ENCODE measurements at places on chromosomes 4 and X.

DNA sequence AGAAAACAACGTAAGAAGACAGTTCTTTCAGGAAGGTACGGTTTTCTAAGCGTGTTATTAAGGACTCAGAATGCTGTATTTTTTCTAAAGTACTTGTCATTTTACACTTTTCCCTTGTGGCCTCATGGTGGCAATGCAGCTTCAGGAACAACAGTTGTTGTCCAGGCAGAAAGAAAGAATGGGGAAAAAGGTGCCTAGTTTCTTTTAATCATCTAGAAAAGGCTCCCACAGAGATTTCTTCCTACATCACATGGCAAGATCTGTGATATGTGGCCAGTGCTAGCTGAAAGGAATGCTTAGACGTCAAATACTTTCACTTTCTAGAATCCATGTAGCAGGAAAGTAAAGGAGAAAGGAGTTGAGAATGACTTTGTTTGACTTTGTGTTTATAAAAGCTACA lies 49.0 kb upstream of the TRAM1L1 start:
- no peak for DNase-seq

DNA sequence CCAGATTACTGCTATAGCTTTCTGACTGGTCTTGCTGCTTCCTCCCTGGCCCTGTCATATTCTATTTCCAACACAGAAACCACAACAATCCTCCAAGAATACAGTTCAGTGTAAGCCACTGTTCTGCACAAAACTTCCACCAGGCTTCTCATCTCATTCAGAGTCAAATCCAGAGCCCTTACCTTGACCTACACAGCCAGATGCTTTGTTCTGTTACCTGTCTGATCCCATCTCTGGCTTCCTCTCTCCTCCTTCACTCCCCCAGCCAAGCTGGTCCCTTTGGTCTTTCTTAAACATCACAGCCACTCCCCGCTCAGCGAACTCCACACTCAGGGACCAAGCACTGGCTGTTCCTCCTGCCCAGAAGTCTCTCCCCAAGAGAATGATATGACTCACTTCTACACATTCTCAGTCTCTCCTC lies 84.8 kb upstream of the BMP2K start:
- no peak for DNase-seq

- no peak for DNase-seq
These were observed 514.3 kb downstream of the GBA3 start for GRCh38 chr4:23207059-23207458.

GRCh38 chrX:154379569-154379951 lies 465 bp downstream of the EMD start:
- no peak for DNase-seq

- peak; percentile 32 for DNase-seq
These were observed 816.4 kb upstream of the FRG1 start for GRCh38 chr4:189124149-189124758.

DNA sequence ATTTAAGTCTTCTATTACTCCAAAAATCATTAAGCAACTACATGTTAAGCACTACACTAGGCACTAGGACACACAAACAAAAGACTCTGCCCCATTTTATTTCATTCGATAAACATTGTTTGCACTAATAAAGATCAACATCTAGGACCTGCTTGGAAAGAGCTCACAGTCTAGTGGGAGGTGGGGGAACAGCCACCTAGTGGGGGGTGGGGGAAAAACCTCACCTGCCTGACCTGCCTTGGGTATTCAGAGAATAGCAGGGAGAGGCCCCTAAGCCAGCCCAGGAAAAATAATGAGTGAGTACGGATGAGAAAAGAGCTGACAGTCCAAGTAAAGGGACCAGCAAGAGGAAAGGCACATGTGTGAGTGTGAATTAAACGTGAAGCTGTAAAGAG lies 52.2 kb downstream of the PRDM5 start:
- no peak for DNase-seq

GRCh38 chrX:5242091-5242790 lies 986.4 kb downstream of the NLGN4X start:
- DNase-seq: no peak

DNA sequence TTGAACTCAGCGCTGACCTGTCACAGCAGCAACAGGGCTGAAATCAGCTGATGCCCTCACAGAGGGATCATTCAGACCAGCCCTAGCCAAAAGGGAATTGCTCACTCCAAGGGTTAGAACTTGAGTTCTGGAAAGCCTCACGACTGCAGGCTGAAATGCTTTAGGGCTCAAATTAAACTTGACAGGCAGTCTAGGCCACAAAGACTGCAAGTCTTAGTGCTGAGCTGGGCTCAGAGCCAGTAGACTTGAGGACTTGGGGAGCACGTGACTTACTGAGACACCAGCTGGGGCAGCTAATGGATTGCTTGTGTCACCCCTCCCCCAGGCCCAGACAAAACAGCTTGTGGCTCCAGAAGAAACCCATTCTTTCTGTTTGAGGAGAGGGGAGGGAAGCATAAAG lies 119.0 kb upstream of the SLC6A14 start:
- DNase-seq: peak; percentile 27

DNA sequence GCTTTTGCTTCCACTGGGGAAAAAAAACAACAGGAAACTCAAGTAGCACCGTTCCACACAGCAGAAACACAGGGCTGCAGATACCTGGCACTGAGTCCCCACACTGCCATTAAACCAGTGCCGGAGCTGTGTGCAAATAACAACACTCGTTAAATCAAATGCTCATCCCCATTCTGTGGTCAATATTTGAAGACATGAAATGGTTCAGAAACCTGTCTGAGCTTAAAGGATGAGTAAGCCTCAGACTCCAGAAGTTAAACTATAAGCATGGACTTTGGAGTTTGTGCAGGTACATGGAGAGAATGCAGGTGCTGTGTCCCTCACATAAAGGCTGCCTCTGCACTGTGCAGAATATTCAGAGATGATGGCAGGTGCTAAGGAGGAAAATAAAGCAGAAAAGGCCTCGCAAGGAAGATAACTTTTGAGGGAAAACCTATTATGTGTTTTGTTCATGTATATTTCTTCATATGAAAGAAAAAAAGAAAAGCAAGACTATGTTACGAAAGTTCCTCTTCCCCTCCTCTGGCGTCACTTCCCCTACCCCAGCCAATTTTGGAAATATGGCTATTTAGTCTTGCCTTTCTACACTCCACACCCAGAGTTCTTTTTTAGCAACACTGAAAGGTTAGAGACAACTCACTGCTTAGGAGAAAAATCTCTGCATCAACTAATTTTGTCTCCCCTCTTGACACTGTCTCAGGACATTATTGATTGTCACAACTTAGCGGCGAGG lies 4.6 kb downstream of the MPP1 start:
- no peak for DNase-seq

DNA sequence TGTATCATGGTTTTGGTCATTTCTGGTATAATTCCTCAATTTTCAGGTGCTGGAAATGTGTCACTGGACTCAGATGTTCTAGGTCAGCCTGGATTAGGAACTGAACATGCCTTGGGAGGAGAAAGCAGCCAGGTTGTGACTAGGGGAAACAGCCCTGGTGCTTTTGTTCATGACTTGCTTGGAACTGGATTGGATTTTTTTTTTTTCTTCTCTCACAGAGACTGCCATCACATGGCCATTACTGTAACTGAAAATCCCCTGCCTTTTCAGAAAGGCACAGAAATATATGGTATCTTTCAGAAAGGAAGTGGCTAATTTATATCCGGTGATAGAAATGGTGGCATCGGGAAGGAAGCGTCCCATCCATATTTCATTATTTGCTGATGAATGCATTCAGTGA lies 34.6 kb downstream of the SEPTIN11 start:
- no peak for DNase-seq

DNA sequence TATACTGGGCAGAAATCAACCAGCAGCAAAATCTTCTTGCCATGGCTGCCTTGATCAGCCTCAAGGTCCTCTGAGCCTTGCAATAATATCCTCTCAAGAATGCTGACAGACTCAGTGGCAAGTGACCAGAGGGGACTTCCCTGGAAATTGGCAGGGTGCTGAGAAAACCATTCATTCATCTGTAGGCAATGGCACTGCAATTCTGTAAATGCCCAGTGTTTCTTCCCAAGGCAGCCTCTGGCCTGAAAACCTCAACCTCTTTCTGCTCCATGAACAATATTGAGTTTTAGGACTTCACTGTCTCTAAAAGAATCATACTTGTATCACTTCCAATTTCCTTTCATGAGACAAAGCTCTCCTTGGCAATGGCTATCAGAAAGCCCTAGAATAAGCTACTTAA lies 754.3 kb upstream of the TENM3 start:
- DNase-seq: peak; percentile 8

- DNase-seq: no peak
These were observed 30.5 kb upstream of the DKK2 start for GRCh38 chr4:107066621-107067020.

- no peak for DNase-seq
These were observed 38.5 kb downstream of the TRMT44 start for GRCh38 chr4:8478801-8479744.

- DNase-seq: no peak
These were observed 46.5 kb upstream of the RAB9B start for GRCh38 chrX:103878466-103879122.

DNA sequence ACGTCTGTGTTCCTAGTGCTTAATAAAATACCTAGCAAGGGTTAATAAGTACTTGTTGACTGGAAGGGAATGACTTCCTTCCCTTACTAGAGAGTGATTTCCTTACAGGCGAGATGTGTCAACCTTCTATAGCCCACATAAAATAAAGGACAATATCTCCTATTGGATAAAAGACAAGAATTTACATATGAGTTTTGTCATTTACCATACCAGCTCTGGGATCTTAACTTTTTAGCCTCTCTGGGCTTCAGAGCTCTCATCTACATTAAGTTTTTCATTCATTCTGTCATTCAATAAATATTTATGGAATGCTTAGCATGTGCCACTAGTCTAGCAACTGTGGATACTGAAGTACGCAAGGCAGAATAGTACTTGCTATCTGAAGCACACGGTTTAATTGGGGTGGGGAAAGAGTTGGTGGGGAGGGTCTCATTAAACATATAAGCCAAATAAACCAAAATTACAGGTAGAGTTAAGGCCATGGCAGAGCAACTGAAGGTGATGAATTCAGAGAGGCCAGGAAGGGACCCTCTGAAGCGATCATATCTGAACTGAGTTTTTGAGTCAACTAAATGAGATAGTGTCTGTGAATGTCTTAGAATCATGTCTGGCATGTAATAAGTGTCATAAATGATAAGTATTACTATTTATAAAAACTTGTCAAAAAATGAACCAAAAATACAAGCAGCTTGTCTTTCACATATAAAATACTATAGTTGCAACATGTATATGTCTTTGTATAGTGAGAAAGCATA lies 91.6 kb upstream of the BMP2K start:
- no peak for DNase-seq

GRCh38 chr4:169271692-169272007 lies 894 bp upstream of the SH3RF1 start:
- no peak for DNase-seq

DNA sequence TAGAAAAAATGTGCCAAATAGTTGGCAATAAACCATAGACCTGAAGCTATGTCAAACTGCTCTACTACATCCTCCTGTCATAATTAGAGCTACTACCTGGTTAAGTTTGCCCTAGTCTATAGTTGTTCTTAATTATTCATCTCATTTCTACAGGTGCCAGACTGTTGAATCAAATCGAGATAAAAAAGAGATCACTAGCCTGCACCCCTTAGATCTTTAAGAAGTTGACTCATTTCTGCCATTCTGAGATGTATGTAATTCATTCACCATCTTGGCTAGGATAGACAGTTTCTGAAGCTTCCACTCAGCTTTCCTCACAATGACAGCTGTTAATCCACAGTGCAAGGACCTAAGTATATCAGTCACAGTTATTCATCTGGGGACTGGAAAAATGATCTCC lies 452.1 kb upstream of the BOD1L1 start:
- DNase-seq: no peak

DNA sequence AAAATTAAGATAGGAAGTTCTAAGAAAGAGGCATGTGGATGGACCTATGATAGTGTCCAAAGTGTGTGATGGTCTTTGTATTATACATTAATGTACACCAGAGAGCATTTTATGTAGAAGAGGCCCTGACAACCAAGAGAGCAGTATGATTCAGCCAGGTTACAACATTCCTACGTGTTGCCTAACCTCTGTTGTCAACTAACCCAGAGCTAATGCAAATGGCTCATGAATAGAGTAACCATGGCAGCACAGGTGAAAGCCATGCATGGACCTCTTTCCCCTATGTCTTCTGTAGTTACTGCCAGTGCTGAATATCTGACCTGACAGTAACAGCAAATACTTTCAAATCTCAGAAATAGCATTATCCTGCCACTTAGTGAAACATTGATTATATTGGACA lies 255.6 kb downstream of the NDST4 start:
- DNase-seq: no peak

- DNase-seq: no peak
These were observed 3.6 kb upstream of the LEF1 start for GRCh38 chr4:108172231-108172752.

DNA sequence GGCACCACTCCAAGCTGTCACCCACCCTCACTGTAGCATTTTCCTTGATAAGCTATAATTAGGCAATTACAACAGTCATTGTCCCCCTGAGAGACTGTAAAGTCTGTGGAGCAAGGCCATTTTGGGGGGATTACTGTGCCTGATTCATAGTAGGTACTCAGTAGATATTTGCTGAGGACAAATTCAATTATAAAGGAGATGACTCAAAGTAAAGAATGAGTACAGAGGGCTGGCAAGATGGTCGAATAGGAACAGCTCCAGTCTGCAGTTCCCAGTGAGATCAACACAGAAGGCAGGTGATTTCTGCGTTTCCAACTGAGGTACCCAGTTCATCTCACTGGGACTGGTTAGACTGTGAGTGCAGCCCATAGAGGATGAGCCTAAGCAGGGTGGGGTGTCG lies 42.0 kb downstream of the MAOB start:
- DNase-seq: no peak

- no peak for DNase-seq
These were observed 503.6 kb downstream of the IL1RAPL1 start for GRCh38 chrX:29090811-29091210.

- DNase-seq: no peak
These were observed 179.5 kb downstream of the ADRA2C start for GRCh38 chr4:3945511-3946290.

DNA sequence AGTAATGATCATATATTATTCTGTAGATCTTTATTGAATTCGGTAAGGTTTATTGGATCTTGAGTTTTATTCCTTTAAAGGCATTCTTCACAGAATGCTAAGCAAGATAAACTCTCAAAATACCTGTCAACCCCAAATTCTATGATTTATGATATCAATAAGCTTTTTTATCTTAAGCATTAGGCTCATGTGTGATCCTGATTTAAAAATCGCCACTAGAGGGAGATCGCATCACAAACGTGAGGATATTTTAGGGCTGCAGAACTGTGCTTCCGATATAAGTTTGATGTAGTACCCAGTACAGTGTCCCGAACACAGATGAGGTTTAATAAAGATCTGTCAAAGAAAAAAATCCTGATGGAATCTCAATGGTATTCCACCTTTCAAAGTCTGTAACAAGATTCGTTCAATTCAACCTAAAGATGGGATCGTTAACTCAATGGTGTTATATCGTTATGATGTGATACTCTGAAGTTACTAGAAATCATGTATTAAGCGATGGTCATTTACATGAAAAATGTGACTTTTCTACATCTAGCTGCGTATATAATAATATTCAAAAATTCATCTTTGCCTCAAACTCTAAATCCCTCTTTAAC lies 169.0 kb downstream of the CORIN start:
- DNase-seq: no peak
